Osteoblast (primary cell): ENCODE measurements at places on chromosomes 11 and 22. TPM values are rescaled to one million over a fixed set of nuclear protein-coding genes. Genes with fewer than 3 reads are reported as not detected.

- peak; percentile 93 for DNase-seq
Measured at GRCh38 chr11:13465909-13466371, 2.9 kb upstream of the BTBD10 start.

DNA sequence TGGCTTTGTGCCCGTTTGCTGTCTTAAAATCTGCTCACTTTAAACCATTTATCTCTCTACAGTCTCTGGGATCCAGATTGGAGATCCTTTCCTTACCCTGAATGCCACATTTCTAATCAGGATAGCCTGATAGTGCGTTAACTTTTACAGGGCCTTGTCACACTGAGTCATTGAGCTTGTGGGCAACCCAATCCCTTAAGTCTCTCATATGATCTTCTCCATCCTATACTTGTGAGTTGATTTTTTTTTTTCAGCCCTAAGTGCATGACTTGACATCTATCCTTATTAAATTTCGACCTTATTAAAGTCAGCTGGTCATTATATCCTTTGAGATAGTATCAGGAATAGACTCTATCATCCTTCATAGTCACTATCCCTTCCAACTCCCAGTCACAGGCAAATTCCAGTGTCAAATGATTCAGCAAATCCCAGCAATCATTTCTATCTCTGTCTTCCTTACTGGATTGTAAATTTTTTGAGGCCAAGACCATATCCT lies 57.7 kb downstream of the TEAD1 start:
- DNase-seq = peak; percentile 85

- no peak for DNase-seq
Measured at GRCh38 chr11:19359221-19360000, 118.7 kb upstream of the E2F8 start.

DNA sequence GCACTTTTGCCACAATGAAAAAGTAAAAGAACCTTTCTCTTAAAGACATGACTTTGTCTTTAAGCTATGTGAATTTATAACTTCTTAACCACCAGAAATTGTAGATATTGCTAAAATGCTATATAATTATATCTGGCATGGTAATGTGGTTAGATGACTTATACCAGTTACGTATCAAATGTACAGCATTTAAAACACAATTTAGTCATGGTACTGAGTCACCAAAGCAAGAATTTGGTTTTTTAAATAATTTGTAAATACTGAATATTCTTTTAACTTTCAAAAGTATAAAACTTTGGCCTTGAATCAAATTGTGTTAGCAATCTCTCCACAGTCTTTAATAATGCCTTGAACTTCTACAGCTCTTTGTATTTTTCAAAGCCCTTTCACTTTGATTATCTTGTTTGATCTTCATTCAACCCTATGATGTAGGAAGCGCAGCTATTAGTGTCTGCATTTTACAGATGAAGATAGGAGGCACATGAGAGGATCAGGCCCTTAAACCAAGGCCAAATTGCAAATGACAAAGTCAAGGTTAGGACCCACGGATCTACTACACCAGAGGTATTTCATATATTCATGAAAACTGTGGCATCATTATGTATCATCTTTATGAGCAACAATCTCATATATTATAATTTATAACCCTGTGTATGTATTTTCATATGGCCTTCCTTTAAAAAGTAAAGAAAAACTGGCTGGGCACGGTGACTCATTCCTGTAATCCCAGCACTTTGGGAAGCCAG lies 4.4 kb upstream of the SYTL2 start:
- DNase-seq = peak; percentile 93

DNA sequence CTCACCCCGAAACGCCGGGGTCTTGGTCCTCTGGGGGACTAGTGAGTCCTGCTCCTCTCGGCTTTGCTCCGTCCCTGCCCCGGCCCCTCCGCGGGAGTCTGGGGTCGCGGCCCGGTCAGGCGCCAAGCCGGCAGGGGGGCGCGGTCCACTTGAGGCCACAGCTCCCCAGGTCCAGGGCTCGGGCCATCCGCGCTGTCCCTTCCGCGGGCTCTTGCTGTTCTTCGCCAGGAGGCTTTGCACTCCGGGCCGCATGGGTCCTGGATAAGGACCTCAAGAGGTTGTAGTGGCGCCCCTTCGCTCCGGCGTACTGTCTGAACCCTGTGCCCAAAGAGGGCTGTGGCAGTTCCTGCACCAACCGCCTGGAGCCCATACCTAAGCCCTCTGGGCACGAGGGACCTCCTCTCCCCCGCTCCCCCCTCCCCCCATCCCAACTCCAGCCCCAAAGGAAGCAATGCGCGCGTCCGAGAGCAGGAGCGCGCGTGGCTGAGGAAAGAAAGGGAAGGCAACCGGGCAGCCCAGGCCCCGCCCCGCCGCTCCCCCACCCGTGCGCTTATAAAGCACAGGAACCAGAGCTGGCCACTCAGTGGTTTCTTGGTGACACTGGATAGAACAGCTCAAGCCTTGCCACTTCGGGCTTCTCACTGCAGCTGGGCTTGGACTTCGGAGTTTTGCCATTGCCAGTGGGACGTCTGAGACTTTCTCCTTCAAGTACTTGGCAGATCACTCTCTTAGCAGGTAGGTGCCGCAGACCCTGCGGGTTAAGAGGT lies at the start of gene ADM:
Gene ADM, plus strand, starts transcription at position 579 of the 767 bp plus-strand sequence. CDS start 628 bp downstream, outside the sequence.
- DNase-seq = peak; percentile 97

GRCh38 chr22:44613196-44613595 lies 88.8 kb upstream of the PRR5 start:
- DNase-seq = no peak

DNA sequence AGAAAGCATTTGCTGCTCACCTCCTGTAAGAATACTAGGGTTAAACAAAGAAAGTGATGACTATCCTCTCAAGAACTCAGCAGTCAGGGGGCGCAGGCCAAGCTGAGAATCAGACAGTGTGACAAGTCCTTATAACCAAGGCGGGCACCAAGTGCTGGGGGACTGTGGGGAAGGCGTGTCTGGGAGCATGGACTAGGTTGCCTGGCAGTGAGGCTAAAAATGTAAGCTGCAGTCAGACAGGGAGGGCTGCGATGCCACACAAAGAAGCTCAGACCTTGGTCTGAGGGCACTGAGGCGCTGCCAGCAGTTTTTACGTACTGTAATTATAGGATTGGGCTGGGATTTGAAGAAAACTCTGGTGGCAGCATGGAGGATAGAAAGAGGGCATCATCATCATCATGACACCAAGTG lies 73.7 kb downstream of the FLI1 start:
- DNase-seq = peak; percentile 90

- DNase-seq = no peak
Measured at GRCh38 chr22:49051491-49052022, 776.1 kb downstream of the BRD1 start.

GRCh38 chr22:40193429-40194421 lies 16.0 kb downstream of the TNRC6B start:
- DNase-seq = peak; percentile 68

ARHGEF17 gene
- total RNA-seq = 50.1 and 67.0 TPM in 2 replicates

DNA sequence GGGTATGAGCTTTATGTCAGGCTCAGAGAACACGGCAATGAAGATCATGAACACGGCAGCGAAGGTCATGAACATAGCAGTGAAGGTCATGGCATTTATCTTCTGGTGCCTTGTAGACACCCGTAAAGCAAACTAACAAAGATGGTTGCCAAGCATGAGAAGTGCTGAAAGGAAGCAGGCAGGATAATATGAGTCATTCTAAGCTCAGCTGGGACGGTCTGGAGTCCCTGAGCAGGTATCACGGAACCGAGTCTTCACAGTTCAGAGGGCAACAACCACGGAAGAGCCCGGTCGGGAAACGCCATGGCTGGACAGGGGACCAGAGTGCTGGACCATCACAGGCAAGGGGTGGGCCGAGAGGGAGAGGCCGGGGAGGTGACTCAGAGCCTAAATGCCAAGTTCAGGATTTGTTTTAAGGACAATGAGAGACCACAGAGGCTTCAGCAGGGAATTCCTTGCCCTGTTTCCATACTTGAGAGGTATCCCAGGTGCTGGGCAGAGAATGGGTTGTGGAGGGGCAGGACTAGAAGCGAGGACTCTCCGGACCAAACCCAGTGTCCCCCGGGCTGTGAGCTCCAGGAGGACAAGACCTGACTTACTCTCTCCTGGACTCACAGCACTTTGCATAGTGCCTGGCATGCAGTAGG lies 13.1 kb upstream of the MS4A10 start:
- DNase-seq = peak; percentile 84

GRCh38 chr11:2795491-2795991 lies 90.0 kb downstream of the CDKN1C start:
- peak; percentile 64 for DNase-seq

DNA sequence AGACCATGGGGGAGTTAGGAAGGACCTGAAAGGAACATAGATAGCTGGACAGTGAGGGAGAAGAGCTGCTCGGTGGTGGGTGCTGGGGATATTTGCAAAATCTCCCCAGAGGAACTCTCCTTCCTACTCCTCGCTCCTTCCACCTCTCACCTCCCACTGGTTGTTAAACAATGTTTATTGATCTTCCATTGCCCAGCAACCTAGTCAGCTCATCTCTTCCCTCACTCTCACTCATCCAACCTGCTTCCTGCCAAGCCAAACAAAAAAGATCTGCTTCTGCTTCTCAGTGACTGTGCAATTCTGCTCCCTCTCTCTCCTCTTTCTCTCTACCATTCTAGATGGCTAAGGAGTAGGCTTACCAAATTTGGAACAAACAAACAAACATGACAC lies 115.0 kb downstream of the SLC1A2 start:
- DNase-seq = peak; percentile 74

- no peak for DNase-seq
Measured at GRCh38 chr11:66639066-66639813, 737 bp downstream of the RBM4 start.

SLC17A6 gene
- not detected in 2 replicates for total RNA-seq

GRCh38 chr11:45163956-45164575 lies 17.6 kb downstream of the PRDM11 start:
- peak; percentile 97 for DNase-seq

DUSP8 gene
- total RNA-seq = under 0.01 TPM in 2 replicates

- peak; percentile 89 for DNase-seq
Measured at GRCh38 chr11:45527898-45528297, 137.5 kb downstream of the CHST1 start.

SMC1B gene
- total RNA-seq = not detected in 2 replicates

- DNase-seq = no peak
Measured at GRCh38 chr11:16226245-16226644, 130.1 kb downstream of the SOX6 start.

GRCh38 chr11:123056835-123057491 lies 5.0 kb downstream of the HSPA8 start:
- peak; percentile 13 for DNase-seq

GRCh38 chr11:44407211-44407996 lies 97.5 kb upstream of the ALX4 start:
- no peak for DNase-seq

- DNase-seq = no peak
Measured at GRCh38 chr11:116535994-116536393, 236.8 kb downstream of the BUD13 start.

SLC16A8 gene
- total RNA-seq = not detected in 2 replicates

DNA sequence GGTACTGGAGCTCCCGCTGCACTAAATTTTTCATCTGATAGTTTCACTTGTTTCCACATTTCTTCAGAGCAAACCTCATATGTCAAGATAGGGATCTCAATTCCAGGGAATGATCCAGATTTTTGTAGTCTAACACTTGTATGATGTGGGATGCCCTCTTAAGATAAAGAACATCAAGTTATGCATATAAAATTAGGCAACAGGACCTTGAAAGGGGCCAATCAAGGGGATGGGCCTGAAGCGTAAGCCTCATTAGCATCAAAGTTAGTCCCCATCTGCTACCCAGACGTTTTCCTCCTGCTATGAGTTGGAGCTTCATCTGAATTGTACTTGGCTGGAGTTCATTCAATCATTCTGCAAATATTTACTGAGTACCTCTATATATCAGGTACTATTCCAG lies 17.5 kb downstream of the PDGFD start:
- no peak for DNase-seq

- no peak for DNase-seq
Measured at GRCh38 chr11:69878927-69879728, 59.9 kb upstream of the FGF3 start.

DNA sequence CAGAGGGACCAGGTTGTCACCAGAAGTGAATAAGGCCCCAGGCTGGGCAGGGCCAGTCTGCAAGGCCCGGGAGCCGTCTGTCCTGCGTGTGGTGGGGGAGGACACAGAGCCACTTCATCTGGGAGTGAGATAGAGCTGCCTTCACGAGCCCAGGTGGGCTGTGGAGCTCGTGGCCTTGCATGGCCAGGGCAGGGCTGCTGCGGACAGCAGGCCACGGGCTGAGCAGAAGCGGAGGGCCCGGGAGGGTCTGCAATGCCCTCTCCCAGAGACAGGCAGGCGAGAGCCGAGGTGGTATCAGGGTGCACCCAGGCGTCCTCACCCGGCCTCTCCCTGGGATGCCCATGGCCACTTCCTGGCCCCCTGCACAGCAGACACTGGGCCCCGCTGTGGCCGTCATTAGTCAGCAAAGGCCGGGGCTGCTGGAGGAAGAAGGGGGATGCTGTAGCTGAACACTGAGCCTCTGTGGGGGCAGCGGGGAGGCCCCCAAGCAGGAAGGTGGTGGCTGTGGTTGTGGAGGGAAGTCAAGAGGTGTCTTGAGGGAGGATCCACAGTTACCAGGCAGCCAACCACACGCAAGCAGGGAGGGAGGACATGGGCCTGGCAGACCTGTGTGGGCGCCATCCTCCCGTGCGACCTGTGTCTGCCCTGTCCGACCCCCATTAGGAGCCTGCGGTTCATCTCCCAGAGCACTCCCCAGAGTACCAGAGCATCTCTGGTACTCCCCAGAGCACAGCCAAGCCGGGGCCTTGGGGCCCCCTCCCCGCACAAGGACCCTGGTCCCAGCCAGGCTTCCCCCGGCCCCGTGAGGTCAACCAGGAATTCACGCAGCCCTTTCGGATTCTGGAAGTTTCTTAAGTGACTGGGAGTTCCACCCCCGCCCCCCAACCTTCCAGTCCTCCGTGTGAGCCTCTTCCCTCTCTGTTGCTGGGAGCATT lies 1109.5 kb downstream of the BRD1 start:
- peak; percentile 65 for DNase-seq

DNA sequence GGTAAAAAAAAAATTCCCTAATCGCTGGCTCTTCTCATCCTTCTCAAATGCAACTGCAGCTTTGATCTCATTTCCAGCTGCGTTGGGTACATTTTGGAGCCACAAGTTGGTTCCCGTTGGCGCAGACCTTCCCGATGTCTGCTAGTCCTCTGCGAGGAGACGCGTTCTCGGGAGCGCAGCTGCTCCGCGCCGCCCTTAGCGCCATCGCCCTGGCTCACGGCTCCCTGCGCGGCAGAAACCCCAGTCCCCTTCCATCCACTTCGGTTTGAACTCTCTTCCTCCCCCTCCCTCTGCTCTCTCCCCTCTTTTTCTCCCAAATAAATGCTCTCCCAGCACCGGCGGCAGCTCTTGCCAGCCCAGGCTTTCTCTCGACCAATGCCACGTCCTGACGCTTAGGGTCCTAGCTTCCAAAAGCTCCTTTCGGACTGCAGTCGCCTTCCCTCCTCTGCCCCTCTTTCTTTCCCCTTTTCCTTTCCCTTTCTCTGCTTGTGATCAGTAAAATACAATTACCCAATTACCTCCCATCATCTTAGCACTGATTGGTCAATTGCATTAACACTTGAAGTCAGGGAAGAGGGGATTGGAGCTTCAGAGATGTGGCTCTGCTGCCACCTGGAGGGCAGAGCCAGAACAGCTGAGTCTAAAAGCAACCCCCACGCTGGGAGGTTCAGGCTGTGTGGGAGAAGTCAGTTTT lies 1165.7 kb downstream of the LRRC4C start:
- DNase-seq = peak; percentile 97
